ENCODE measurements at places on chromosomes 1 and 21.

- DNase-seq, result no peak
Observed at GRCh38 chr1:238951809-238952208, 434.6 kb upstream of the CHRM3 start.

DNA sequence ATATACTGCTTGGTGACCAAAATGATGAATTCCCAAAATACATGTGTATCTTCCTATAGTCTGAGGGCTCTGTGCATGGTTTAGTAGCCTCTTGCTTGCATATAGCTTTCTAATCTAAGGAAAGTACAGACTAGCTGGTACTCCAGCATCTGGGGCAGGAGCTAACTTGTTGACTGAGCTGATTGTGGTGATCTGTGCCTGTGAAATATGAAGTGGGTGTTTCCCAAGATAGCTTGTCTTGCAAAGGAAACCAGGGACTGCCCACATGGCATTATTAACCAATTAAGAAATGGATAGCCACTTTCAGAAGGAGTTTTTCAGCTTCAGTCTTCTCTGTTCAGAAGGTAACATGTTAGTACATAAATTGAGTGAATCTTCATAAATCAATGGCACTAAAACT, 219.8 kb downstream of the NEGR1 start:
- no peak for DNase-seq

- no peak for DNase-seq
Observed at GRCh38 chr1:43358121-43358745, 548 bp upstream of the CDC20 start.

- no peak for DNase-seq
Observed at GRCh38 chr1:218845589-218845988, 328.1 kb upstream of the LYPLAL1 start.

DNA sequence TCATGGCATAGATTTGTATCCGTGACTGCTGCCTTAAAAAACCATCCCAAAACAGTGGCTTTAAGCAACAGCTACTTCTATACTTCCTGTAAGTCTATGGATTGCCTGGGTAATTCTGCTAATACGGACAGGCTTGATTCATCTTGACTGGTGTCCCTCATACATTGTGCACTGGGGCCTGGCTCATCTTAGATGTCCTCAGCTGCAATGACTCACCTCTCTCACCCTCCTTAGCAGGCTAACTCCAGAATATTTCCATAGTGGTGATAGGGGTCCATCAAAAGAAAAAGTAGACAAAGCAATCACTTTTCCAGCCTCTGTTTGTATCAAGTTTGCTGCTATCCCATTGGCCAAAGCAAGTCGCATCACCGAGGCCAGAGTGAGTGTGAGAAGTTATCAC, 409.1 kb upstream of the KAZN start:
- DNase-seq, result no peak

Measured in CMK (cell line).